ENCODE measurements at places on chromosomes 12 and 14.

DNA sequence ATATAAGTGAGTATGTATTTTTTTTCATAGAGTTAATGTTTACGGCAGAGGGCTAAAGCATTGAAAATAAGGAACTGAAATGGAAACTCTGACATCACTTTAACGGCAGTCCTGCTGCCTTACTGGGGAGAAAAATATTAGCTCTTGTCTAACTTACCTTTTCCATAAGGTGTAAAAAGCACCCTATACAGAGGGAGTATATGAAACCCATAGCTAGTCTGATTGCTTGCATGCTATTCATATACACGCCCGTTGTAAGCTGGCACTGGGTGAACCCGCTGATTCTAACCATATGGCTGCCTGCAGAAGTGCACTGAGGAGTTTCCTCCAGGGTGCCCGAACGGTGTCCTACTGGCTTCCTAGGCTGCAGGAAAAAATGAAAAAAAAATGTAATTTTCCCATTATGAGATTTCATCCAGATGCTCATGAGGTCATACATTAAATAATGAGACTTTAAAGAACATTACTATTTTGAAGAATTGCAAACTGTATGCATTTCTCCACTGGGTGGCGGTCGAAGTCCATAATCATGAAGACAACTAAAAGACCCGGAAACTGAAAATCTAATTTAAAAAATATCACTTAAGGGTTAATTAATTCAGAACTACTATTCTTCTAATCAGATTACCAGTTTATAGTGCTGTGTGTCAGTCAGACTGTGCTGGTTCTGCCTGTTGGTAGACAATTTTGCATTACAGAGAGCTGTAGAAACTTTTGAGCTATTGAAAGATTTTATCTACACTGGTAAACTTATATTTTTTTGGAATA lies 144.7 kb downstream of the ALX1 start:
- DNase-seq, result no peak

DNA sequence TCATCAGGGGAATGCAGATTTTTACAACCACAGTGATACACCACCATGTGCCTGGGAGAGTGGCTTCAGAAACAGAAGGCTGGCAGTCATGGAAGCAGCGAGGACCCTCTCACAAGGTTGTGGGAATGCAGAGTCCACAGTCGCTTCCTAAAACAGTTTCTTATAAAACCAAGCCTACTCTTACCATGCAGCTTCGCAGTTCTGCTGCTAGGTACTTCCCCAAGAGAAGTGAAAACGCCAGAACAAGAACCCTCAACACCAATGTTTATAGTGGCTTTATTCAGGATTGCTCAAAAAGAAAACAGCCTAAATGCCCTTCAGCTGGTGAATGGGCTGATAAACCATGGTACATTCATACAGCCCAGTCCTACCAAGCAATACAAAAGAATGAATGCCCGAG lies 87.2 kb downstream of the DDX51 start:
- DNase-seq, result no peak

GRCh38 chr12:20482491-20483054 lies 114.2 kb downstream of the PDE3A start:
- DNase-seq, result no peak

DNA sequence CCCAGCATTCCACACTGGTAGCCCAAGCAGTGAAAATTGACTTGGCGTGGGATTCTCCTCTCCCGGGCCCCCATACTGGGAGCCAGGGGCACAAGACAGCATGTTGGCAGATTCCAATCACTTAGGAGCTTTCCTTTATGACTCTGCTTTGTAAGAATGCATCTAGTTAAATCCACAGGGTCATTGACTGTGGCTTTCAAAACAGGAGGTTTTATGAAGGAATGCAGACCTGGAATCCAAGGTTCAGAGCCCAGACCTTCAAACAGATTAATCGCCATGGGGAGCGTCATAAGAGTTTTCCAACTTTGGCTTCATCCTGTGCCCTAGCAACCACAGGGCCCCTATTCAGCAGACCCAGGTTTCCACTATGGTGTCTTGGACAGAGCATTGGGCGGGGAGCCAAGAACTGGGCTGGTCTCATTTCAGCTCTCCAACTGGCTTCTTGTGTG lies 76.4 kb upstream of the RMST start:
- DNase-seq, result no peak

GRCh38 chr12:57888409-57889157 lies 42.1 kb upstream of the CTDSP2 start:
- DNase-seq, result no peak

- DNase-seq, result no peak
These were observed 8.1 kb downstream of the PTPN6 start for GRCh38 chr12:6959058-6959804.

- no peak for DNase-seq
These were observed 315.6 kb upstream of the ATP2B1 start for GRCh38 chr12:90024262-90024661.

- DNase-seq, result no peak
These were observed 3.7 kb downstream of the ZBTB1 start for GRCh38 chr14:64508215-64508776.

DNA sequence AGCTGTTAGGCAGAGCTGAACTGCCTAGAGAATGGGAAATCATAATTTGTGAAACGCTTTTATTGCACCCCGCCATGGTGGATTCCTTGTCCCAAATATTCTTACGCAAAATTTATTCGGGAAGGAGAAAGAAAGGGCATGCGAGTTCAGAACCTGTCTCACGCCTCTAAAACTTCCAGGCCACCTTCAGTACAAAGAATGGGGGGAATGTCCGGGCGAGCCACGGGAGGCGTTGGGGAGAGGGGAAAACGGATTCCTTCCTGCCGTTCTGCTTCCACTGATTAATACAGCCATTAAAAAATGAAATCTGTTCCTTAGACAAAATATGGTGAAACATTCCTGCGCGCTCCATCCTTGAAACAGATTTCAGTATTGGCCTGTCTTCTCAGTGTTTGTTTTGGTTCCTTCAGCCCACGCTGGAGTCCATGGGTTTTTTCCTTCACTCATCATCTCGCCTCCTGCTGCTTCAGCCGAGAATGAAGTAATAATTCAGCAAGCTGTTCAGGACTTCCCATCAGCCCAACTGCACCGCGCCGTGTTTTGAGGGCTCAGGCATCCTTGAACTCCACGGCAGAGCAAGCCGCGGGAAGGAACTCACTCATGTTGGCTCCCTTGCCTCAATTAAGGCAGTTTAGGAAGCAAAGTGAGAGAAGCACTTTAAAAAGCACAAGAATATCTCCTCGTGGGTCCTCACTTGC lies 47.7 kb upstream of the CDKN3 start:
- DNase-seq, result no peak

GRCh38 chr14:91228112-91229004 lies 16.1 kb downstream of the GPR68 start:
- DNase-seq, result peak; percentile 40

DNA sequence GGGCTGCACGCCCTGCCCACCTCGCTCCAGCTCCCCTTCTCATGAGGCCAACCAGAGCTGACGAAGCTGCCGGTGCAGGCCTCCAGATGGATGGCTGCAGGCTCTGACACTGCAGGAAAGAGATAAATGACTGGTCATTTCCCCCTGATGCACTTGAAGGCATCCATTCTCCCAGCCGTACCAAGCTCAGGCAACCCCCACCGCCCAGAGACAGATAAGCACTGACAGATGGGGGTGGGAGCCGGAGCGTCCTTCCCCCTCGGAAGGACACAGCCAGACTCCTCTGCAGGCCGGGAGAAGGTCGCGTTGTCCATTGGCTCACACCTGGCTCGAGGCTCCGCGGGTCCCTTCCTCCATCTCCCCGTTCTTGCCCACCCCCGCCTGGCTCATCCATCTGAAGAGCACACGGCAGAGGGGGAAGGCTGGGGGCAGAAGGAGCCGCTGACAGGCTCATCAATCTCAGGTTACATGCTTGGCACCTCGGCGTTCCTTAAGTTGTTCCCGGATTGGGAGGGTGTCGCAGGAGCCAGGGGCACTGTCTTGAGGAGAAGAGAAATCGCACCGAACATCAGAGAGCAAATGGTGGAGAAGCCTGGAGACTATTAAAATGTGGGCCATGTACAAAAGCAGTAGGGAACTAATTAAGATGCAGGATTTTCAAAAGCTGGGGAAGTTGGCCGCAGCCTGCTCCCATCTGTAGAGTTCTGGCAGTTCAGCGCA lies 151.6 kb downstream of the DPF3 start:
- no peak for DNase-seq

GRCh38 chr12:19846574-19846973 lies 407.3 kb downstream of the AEBP2 start:
- no peak for DNase-seq

- DNase-seq, result no peak
These were observed 3.7 kb downstream of the ANG start for GRCh38 chr14:20692116-20692751.

DNA sequence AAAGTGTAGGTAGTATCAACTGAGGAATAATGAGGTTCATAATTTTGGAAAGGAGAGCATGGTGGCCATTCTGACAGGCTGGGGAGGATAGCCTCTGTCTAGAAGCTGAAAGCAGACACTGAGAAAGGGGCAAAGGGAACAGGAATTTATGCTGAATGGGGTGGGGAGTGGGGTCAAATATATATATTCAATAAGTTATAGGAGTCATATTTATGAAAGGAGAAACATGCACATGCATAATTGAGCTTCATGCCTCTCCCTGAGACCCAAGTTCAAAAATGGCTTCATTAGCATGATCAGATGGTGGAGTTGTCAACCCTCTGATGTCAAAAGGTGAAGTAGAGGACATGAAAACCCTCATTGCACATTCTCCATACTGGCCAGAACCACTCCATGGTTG lies 33.9 kb upstream of the ARID2 start:
- DNase-seq, result no peak

DNA sequence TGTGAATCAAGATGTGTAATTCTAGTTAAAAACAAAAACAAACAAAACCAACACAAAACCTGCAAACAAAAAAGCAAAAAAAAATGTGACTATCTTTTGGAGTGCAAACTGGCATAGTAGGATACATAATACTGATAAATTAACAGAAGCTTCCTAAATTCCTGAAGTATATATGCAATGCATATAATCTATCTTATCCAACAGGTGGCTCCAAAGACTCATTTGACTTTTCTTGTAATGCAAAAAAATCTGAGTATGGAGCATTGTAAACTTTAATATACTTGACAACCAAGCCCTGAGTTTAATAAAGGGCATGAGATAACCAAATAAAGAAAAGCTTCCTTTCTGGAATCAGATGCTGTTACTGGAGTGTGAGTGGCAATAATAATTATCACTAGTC lies 1003.6 kb downstream of the FSCB start:
- no peak for DNase-seq

DNA sequence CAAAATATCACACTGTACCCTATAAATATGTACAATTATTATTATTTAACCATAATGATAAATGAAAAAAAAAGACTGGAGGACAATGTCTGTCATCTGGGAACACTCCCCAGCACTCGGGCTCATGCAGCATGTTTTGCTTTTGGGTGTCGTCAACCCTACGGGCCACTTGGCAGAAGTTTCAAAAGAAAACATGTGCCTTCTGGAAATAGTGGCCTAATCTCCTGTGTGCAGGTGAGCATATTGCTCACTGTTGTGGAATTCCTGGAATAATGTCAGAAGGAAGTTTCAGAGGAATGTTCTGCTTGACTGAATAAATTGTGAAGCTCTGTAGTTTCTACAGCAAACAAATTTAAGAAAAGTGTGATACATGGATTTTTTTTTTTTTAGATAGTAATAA lies 298.3 kb downstream of the SSPN start:
- DNase-seq, result no peak

GRCh38 chr12:98280621-98281020 lies 234.8 kb upstream of the TMPO start:
- no peak for DNase-seq

GRCh38 chr14:96104469-96105057 lies 65.4 kb downstream of the C14orf132 start:
- no peak for DNase-seq

- no peak for DNase-seq
These were observed 74.1 kb upstream of the SLC38A2 start for GRCh38 chr12:46446645-46447044.

GRCh38 chr14:85852906-85853305 lies 323.0 kb downstream of the FLRT2 start:
- DNase-seq, result no peak

DNA sequence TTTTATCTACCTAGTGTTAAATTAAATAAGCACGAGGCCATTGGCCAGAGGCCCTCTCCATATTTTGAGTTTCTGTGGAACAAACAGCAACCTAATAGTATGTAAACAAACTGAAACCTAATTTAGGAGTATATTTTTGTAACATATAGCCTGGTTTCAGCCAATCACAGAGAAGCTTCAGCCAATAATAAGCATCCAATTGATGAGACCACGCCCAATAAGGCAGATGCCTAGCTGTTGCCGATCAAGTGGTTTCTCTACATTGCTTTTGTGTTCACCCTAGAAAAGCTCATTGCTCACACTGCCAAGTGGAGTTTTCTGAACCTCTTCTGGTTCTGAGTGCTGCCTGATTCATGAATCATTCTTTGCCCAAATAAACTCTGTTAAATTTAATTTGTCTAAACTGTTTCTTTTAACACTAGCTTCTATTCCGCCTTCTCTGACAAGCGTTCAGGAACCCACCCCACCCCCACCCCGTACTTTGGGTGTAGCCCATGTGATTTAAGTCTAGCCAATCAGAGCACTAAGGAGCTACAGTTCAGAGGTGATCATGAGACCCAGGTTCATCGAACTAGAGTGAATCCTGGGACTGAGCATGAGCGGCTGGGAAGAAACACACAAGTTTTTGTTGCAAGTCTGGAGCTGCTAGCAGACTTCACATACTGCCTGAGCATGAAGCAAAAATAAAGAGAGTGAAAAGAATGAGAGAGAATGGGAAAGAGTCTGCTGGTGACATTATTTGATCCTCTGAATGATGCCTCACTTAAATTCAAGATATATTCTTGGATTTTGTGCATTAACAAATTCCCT lies 21.5 kb upstream of the LTA4H start:
- no peak for DNase-seq

Measured in iPS DF 19.7 (cell line).